ENCODE measurements at places on chromosomes 6 and 20.

- peak; percentile 1 for DNase-seq
Measured at GRCh38 chr6:100126790-100127484, 132.9 kb upstream of the MCHR2 start.

DNA sequence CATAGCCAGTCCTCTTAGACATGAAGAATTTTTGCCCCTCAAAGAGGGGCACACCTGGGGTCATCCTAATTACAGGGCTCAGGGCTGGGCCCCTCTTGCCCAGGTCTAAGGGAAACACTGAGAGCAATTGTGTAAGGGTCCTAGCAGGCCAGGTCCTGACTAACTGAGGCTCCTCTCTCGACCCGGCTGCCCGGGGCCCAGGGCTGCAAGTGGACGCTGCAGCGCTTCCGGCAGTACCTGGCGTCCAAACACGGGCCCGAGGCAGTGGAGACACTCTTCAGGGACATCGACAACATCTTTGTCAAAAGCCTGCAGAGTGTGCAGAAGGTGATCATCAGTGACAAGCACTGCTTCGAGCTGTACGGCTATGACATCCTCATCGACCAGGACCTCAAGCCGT is 17.4 kb downstream of the PDRG1 start:
- no peak for DNase-seq

- peak; percentile 47 for DNase-seq
Measured at GRCh38 chr6:1479095-1479494, 89.7 kb downstream of the FOXF2 start.

DNA sequence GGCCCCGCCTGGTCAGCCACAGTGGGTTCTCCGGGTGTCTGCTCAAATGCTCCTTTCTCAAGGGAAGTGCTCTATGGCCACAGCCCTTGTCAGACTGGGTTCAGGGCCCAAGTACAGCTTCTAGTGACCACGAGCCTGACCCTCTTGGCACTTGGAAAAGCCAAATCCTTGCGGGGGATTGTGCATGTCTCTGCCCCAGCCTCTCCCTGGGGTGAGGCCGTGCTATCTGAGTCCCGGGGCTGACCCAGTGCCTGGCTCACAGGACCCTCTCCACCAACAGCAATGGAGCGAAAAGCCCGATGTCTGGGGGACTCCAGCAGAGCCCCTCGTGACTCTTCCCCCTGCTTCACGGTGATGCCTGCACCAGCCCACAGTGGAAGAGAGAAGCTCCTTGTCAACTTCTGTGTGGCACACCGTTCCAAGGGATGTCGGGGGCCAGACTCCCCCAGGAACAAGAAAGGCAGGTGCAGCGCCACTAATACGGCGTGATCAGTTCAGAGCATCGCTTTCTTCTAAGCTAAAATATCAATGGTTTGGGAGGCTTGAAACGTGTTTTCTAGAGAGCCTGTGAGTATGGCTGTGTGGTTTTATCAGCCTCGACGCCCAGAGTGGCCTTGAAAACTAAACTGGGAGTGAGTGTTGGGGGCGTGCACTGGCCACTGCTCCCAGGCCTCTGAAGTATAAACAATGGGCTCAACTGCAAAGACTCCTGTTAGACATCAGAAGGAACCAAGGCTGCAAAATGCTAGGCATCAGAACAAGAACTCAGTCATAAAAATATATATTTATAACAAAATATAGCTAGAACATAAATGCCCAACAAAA is 51.9 kb downstream of the DLL1 start:
- no peak for DNase-seq

- DNase-seq = peak; percentile 34
Measured at GRCh38 chr6:104566411-104566810, 293.3 kb downstream of the HACE1 start.

DNA sequence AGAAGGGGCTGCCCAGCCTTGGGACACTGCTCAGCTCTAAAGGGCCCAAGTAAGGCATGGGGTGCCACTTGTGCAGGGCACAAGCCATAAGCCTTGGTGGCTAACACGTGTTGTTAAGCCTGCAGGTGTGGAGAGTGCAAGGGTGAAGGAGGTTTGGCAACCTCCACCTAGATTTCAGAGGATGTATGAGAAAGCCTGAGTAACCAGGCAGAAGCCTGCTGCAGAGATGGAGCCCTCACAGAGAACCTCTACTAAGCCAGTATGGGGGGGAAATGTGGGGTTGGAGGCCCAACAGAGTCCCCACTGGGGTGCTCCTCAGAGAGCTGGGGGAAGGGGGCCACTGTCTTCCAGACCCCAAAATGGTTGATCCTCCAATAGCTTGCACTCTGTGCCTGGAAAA is 32.6 kb downstream of the SERINC1 start:
- no peak for DNase-seq

DNA sequence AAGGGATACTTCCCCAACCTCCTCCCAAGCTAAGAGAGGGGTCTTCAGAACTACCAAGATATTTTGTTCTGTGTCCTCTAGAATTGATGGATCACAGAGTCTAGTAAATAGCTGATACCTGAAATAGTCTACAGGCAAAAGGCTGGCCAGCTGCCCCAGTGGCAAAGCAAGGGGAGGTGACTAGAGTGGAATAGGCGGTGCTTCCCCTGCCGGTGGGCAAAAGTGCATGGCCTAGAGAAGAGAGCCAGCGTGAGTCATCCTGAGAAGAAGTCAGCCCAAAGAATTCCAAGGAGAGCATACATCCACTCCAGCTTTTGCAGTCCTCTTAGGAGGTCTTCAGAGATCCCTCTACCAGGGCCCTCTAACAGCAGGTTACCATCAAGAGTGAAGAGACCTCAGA is 14.7 kb downstream of the DPPA5 start:
- peak; percentile 31 for DNase-seq

DNA sequence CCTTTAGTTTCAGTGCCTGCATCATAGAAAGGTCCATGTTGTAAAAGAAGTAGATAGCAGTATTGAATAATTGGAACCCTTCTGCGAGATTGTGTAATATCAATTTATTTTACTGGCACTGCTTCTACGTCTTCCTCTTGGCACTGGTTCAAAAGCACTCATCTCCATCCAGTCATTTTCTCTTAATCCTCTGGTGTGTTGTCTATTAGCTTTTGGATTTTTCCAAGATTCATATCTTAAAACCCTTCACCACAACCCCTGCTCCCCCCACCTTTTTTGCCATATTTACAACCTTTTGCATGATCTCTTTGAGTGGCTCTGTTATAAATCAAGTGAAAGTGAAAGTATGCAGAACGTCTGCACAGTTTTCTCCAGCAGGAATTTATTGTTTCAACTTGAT is 76.6 kb upstream of the HSF2 start:
- peak; percentile 16 for DNase-seq

DNA sequence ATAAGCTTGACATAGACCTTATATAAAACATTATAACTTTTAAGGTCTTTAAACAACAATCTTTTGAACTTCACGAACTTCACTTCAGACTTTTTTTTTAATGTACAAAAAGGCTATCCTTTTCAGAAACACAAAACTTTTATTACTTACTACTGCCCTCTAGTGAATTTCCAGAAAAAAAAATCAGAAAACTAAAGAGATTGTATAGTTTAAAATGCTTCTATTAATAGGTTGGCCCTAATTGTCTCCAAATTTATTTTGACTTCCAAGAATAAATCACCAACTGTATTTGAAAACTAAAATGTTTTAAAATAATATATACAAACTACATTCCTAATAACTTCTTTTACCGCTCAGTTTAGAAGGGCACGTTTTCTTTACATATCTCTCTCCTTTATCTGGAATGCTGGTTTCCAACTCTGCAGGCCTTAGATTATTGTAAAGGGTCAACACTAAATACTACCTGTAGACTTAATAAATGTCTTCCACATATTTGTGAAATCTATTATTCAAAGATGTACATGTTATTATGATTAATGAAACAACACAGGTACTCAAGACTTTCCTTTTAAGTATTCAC is 66.8 kb downstream of the LMBRD1 start:
- peak; percentile 5 for DNase-seq

All from A172 (cell line).